ENCODE measurements at places on chromosomes 6 and 20. TPM values are rescaled to one million over a fixed set of nuclear protein-coding genes. Genes with fewer than 3 reads are reported as not detected.

- no peak for DNase-seq
These were observed 373.5 kb downstream of the TBC1D32 start for GRCh38 chr6:120960761-120961160.

Gene TP53INP2
- polyA plus RNA-seq = 1.4 TPM

DNA sequence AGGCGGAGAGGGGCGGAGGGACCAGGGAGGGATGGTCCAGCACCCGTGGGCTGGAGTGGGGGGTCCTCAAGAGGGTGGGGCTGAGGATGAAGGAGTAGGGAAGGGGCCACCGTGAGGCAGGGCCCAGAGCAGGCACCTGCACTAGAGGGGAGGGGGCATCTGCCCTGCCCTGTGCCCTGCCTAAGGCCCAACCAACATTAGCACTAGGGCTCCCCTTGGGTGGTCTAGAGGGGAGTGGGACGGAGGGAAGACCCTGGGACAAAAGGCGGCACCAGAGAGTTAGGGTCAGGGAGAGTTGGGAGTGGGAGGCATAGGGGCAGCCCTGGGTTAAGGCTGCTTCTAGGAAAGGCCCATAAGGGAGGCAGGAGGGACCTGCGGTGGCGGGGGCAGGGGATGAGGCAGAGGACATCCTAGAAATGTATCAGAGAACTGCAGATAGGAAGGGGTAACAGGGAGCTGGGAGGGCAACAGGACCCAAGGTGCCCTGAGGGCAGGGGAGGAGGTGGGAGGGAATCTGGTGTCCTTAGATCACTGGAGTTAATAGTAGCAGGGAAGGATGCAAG, 24.5 kb downstream of the HLA-F start:
- DNase-seq = no peak

Gene PCK1
- polyA plus RNA-seq = not detected

DNA sequence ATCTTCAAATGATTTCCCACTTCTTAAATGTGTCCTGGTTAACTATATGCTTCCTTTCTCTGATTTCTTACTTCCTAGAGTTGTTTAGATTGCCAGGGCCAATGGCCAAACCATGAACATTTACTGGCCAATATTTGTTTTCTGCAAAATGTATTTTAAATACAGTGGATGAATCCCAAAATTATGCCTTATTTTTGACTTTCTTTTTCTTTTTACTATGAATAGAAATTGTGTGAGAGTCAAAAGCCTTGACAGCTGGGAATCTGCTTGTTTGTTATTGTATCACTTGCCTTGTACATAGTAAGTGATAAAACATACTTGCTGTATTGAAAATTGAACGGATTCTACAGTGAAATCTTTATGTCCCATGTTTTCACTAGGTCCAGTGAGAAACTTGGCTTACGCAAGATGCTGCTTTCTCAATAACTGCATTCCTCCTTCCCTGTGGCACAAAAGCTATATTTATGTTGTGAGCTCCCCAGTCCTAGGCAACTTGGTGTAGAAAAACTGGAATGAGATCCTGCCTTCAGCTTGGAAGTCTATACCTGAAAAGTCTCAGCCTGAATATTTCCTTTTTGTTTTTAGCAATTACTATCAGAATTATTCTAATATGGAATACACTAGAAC, 295.2 kb downstream of the EPHA7 start:
- DNase-seq = no peak

Gene SLC24A3
- not detected for polyA plus RNA-seq

GRCh38 chr6:62891065-62891647, 320.1 kb upstream of the FKBP1C start:
- no peak for DNase-seq

GRCh38 chr20:35387334-35387733, 24.4 kb downstream of the UQCC1 start:
- no peak for DNase-seq

Gene CRISP3
- not detected for polyA plus RNA-seq

GRCh38 chr20:13464702-13465101, 174.0 kb downstream of the TASP1 start:
- no peak for DNase-seq

DNA sequence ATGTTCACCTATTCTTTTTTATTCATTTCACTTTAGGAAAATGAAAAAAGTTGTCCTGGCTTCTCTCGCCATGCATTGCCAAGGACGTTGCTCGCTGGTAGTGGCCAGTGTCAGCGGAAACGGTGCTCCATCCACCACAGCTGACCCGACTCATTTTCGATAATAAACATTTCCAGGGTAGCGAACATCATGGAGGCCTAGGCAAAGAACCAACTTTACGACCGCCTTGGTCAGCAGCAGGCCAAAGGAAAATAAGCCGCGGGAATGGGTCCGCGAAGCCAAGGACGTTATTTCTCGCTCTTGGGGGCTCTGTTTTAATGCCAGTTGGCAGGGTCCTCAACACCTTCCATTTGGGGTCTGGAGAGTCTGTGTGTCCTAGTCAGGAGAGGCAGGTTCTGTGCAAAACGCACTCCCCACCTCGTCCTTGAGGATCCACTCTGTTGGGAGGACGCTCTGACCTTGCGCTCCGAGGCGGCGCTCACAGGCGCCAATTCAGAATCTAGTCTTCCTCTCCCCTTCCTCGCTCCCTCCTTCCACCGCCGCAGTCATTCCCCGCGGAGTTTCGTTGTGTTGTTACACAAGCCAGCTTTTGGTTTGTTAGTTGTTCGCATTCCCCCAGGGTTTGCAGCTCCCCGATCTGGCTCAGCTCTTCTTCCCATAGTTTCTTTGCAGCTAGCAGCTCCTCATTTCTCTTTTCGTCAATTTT, 4.1 kb upstream of the PAX1 start:
- DNase-seq = no peak

Gene MMP24
- not detected for polyA plus RNA-seq

- DNase-seq = no peak
These were observed 90.0 kb upstream of the SAMD5 start for GRCh38 chr6:147418523-147418922.

DNA sequence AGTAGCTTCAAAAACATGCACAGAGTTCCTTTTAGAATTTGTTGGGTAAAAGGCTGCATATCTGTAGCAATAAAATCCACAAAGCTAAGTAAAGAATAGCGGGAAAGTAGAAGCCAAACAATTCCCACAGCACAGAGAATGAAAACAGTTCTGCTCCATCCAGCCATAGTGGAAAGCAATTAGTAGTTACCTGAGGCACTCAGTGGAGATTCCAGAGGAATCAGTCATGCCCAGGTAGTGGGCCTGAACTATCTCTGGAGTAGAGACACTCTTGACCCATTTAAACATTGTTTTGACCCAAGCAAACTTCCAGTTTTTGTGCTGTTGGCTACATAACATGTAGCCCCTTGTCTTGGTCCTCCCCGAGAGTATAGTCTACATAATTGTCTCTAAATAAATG, 559.5 kb upstream of the PTCHD4 start:
- DNase-seq = no peak

DNA sequence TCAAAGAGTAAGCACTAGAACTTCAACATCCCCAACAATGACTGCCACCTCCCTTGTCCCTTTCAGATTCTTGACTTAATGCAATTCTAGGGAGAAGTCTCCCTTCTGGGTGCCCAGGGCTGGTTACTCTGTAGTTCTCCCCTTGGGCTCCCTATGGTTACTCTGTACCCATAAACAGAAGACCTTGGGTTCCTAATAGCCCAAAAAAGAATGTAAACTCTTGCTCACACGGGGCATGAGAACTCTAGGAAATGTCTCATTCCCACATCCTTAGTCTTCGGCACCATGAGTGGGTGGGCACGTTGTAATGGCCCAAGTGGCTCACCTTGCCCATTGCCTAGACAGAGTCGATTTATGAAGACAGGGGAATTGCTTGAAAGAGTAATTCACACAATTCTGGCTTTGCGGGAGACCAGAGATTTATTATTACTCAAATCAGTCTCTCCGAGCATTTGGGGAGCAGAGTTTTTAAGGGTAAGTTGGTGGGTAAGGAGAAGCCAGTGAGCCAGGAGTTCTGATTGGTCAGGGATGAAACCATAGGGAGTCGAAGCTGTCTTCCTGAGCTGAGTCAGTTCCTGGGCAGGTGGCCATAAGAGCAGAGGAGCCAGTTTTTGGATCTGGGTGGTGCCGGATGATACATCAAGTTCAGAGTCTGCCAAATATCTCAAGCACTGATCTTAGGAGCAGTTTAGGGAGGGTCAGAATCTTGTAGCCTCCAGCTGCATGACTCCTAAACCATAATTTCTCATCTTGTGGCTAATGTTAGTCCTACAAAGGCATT, 61.2 kb upstream of the SIRPG start:
- no peak for DNase-seq

DNA sequence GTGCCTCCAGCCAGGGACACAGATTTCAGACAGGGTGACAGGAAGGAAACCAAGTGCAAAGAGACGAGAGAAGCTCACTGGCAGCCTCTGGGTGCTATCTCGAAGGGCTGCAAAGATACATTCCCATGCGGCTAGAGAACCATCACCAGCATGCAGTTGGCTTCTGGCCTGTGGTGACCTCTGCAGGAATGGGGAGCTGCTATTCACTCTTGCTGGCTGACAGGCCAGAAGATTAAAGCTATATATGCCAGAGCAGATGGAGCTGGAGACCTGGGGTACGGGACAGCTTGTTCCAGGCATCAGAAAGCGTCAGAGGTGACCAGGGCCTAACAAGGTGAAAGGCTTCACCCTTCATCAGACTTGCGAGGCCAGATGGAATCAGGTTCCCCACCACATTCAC, 20.0 kb downstream of the MAP1LC3A start:
- DNase-seq = no peak

- no peak for DNase-seq
These were observed 43.5 kb downstream of the INSM1 start for GRCh38 chr20:20411402-20411801.

Gene OLIG3
- not detected for polyA plus RNA-seq

GRCh38 chr6:110322874-110323242, 35.3 kb downstream of the METTL24 start:
- DNase-seq = no peak

GRCh38 chr6:126919947-126920346, 198.5 kb upstream of the RSPO3 start:
- no peak for DNase-seq

Gene OSBPL2
- polyA plus RNA-seq = 15.4 TPM

Gene C20orf141
- polyA plus RNA-seq = not detected

DNA sequence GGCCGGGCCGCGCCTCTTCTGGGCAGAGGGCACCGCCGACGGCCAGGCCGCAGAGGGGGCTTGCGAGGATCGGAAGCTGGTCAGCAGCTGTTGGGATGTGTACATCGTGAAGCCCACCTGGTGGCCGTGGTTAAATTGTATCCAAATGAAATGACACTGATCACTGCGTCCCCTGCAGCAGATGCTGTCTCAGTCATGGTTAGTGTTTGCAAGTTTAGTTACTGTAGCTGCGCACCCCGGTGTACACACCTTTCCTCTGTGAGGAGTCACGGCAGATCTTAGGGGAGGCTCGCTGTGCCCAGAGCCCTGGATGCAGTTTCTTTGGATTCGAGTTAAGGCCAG, 653 bp downstream of the NAA20 start:
- DNase-seq = no peak

DNA sequence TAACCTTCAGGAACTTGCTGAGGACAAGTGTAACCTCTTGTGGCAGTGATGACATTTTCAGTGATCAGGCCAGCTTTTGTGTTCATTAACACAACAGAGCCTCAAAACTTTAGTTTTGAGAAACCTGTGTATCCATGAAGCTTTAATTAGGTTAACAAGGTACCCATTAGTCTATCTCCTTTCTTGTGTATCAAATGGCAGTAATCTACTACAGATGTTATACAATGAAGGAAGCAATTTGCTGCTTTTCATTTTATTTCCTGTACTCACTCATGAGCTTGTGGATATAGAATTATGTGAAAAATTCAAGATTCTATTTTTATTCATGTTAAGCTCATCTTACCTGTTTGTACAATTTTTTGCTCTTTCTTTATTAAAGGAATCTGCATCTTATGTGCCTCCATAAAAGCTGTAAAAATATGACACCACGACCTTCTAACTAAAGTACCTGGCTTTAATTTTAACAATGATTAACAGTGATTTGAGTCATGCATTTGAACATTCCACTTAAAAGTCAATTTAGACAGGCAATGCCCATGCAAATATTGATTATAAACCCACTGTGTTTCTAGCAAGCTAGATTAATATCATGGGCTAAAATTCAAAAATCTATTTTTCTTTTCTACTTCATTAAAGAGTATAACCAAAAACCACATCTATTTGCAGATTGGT, 897.3 kb downstream of the KIF16B start:
- DNase-seq = no peak

Data from GM12878 (cell line).